CD4-positive, alpha-beta T cell treated with Interleukin-6 for 4 hours (primary cell): ENCODE measurements at places on chromosomes 4 and X.
A peak's percentile ranks its signal among the peaks of the same experiment; 100 is the strongest.

DNA sequence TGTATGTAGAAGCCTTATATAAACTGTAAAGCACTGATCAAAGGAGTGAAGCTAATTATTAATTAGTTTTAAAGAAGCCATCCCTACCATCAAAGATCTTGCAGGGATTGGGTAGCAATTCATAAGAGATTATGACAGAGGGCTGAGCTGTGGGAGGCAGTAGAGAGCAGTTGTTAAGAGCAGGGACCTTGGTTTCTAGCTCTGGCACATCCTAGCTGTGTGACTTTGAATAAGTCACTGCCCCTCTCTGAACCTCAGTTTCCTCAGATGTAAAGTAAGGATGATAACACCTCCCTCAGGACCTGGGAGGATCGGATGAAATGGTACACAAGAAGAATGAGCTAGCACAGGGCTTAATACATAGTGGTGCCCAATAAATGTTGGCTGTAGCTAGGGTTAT is 45.4 kb downstream of the APLN start:
- DNase-seq: no peak

DNA sequence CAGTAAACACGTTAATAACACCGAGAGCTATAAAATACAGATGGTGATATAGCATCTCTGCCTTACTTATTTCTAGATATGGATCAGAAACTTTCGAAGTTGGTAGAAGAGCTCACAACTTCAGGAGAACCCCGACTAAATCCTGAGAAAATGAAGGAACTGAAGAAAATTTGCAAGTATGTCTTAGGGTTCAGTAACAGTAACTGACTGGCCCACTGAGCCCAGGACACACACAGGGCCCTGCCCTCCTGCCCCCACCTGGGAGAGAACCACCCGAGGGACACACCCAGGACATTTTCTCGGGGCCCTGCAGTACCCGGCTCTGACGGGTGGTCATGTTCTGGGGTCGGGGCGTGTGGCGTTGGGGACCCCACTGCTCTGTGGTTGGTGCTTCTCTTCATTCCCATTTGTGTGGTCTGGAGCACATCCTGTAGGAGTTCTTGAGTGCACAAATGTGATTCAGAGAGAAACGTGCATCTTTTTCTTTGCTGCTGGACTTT is 1.1 kb downstream of the UVSSA start:
- DNase-seq: no peak

GRCh38 chr4:109032671-109033070 is 269.8 kb downstream of the COL25A1 start:
- DNase-seq: no peak

DNA sequence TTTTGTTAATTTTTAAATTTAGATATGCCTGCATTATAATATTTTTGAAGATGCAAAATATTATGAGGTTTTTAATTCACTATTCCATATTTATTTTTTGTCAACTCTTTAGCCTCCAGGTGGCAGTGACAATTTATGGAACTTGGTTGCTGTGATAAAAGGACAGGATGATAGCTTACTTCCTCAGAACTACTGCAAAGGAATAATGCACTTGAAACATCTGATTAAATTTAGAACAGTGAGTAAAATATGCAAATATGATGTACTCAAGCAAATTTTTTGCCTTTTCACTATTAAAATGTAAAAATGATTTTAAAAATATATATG is 45.1 kb downstream of the SPATA4 start:
- no peak for DNase-seq

- peak; percentile 90 for DNase-seq
These were observed at the start of gene TBC1D14 for GRCh38 chr4:6909113-6909969. Gene TBC1D14, plus strand, starts transcription at chr4:6909826. Its CDS starts 13,564 bp downstream, at chr4:6923390.

DNA sequence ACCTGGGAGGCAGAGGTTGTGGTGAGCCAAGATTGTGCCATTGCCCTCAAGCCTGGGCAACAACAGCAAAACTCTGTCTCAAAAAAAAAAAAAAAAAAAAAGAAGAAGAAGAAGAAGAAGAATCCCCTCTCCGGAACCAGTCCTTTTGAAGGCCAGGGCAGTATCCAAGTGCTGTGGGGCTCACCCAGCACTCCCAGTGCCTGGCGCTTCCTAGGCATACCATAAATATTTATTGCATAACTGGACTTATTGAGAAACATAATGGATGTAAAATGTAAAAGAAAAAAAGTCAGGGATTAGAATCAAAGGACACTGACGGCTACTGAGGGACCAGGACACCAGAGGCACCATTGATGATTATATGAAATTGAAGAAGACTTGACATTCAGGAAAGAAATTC is 162.1 kb upstream of the KIT start:
- no peak for DNase-seq

DNA sequence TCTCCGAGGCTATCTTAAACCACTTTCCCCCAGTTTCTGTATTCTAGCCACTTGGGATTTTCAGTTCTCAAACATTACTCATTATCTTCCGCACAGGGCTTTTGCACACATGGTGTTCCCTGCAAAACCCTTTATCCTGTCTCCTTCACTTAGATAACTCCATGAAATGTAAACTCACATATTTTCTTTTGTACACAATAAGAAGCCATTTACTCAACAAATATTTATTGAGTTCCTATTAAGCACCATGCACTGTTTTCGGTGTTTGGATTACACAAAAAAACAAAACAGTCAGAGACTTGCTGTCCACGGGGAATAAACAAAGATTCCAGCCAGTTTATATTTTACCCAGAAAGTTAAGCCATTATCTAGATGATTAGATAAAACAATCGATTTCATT is 42.5 kb upstream of the UNC5C start:
- no peak for DNase-seq

GRCh38 chr4:118983293-118983692 is 94.6 kb downstream of the SYNPO2 start:
- DNase-seq: no peak
